ENCODE measurements at places on chromosomes 4 and X.

DNA sequence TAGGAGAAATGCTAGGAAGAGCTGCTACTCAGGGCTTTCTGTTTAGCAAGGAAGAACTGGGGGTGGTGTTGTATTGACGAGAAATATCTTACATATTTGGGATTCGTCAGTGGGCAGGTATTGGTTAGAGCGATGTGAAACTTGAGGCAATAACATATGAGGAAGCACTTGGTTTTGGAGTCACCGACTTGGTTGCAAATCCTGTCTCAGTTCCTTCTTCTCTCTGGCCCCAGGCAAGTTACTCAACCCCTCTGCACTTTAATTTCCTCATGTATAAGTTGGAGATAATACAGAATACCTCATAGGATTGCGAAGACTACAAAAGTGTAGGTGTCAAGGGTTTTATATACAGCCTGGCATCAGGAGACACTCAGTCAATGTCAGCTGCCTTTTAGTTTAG lies 34.1 kb downstream of the GPAT3 start:
- no peak for DNase-seq

GRCh38 chrX:66167431-66167830 lies 3.4 kb downstream of the HEPH start:
- DNase-seq: no peak

DNA sequence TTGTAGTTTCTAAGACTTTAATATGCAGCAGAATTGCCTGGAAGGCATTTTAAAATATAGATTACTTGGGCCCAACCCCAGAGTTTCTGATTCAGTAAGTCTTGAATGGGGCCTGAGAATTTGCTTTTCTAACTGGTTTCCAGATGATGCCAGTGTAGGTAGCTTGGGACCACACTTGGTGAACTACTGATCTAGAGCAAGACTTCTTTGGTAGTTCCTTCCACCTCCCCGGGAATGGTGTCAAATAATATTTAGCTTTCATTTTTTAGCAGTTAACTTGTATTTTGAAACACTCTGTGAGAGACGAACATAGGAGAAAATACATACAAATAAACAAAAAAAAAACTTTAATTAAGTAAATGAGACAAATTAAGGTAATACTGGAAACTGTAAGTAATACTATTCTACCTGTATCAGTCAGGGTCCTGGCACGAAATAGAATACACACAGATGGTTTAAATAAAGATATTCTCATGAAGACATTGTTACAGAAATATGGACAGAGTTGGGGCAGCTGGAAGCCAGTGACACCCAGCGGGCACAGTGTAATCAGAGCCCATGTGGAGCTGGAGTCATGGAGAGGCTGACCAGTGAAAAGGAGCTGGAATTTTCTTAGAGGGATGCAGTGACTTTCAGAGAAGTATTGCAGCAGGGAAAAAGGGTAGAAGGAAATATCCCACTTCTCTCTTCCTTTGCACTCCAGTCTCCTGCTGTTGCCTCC lies 905.7 kb downstream of the CCSER1 start:
- no peak for DNase-seq

GRCh38 chr4:87916626-87917025 lies 58.9 kb upstream of the SPP1 start:
- no peak for DNase-seq

DNA sequence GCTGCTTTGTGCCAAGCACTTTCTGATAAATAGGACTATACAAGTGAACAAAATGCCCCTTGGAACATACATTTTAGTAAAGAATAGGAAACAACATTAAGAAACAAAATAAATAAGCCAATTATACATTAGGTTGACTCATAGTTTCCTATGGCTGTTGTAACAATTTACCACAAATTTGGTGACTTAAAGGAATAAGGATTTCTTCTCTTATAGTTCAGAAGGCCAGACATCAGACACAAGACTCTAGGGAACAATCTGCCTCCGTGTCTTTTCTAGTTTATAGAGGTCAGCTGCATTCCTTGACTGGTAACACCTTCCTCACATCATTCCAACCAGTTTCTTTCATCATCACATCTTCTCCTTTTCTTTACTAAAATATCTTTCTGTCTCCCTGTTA lies 235.9 kb upstream of the PCDH18 start:
- DNase-seq: no peak

- no peak for DNase-seq
Measured at GRCh38 chrX:134733591-134733990, 75.3 kb upstream of the PLAC1 start.
